Activated CD4-positive, alpha-beta memory T cell treated with anti-CD3 and anti-CD28 coated beads, Interleukin-2, amount 10 ng/mL, durations not matched to agents 7 days and 5 days (primary cell): ENCODE measurements at places on chromosomes 11 and 22. TPM values are rescaled to one million over a fixed set of nuclear protein-coding genes. Genes with fewer than 3 reads are reported as not detected.

- no peak overlapping the region for H3K4me3 ChIP-seq
- H3K4me1 ChIP-seq: peaks cover 69% of the 10 kb centered on the region
- H3K36me3 ChIP-seq: peaks cover 51% of the 10 kb centered on the region
- no peak for DNase-seq
Measured at GRCh38 chr11:48034926-48035871, 54.8 kb downstream of the PTPRJ start.

GRCh38 chr11:82756765-82757639 is 23.3 kb upstream of the FAM181B start:
- peaks cover 5% of the 10 kb centered on the region for H3K27me3 ChIP-seq
- no peak for DNase-seq
- H3K4me1 ChIP-seq: peaks cover 11% of the 10 kb centered on the region
- no peak overlapping the region for H3K27ac ChIP-seq
- H3K36me3 ChIP-seq: no peaks in the 10 kb centered on the region

Gene CTSW
- total RNA-seq: 75.9 TPM

GRCh38 chr11:10629411-10630002 is 61.0 kb upstream of the LYVE1 start:
- no peak for DNase-seq
- peaks cover 6% of the 10 kb centered on the region for H3K27me3 ChIP-seq
- no peak overlapping the region for H3K27ac ChIP-seq

- H3K27ac ChIP-seq: no peak overlapping the region
- no peaks in the 10 kb centered on the region for H3K4me1 ChIP-seq
- H3K36me3 ChIP-seq: no peaks in the 10 kb centered on the region
- no peaks in the 10 kb centered on the region for H3K27me3 ChIP-seq
- no peak overlapping the region for H3K4me3 ChIP-seq
Measured at GRCh38 chr11:73322382-73323306, 14.6 kb downstream of the ARHGEF17 start.

GRCh38 chr22:25334162-25334490 is 114.7 kb downstream of the CRYBB2 start:
- peak; percentile 74 for DNase-seq
- H3K36me3 ChIP-seq: no peaks in the 10 kb centered on the region
- no peak overlapping the region for H3K4me3 ChIP-seq
- no peaks in the 10 kb centered on the region for H3K27me3 ChIP-seq
- no peak overlapping the region for H3K27ac ChIP-seq

GRCh38 chr11:67053896-67054329 is 2.7 kb upstream of the RHOD start:
- H3K4me3 ChIP-seq: no peak overlapping the region
- H3K27ac ChIP-seq: no peak overlapping the region
- H3K36me3 ChIP-seq: no peaks in the 10 kb centered on the region

GRCh38 chr11:116035977-116036376 is 531.8 kb upstream of the CADM1 start:
- no peak overlapping the region for H3K27ac ChIP-seq
- no peaks in the 10 kb centered on the region for H3K36me3 ChIP-seq
- no peak overlapping the region for H3K4me3 ChIP-seq
- no peaks in the 10 kb centered on the region for H3K27me3 ChIP-seq
- DNase-seq: no peak

DNA sequence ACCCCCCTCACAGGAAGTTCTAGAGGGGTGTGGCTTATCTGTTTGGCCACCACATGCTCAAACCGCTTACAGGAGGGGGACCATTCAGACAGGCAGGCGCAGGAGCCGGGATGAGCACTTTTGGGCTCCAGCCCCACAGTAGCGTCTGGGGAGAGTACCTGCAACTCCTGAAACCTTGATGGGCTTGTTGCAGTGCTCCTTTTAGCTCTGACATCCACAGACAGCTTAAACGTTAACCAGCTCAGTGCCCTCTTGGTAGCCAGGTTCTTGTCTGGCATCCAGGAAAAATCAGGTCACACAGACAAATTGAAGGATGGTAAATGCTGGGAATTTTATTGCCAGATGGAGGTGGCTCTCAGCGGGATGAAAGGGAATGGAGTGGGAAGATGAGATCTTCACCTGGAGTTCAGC is 326.3 kb downstream of the ETS1 start:
- H3K4me3 ChIP-seq: no peak overlapping the region
- peaks cover 9% of the 10 kb centered on the region for H3K27me3 ChIP-seq
- no peak overlapping the region for H3K27ac ChIP-seq
- no peak for DNase-seq
- H3K36me3 ChIP-seq: no peaks in the 10 kb centered on the region
- no peaks in the 10 kb centered on the region for H3K4me1 ChIP-seq

Gene FBLN1
- total RNA-seq: not detected

DNA sequence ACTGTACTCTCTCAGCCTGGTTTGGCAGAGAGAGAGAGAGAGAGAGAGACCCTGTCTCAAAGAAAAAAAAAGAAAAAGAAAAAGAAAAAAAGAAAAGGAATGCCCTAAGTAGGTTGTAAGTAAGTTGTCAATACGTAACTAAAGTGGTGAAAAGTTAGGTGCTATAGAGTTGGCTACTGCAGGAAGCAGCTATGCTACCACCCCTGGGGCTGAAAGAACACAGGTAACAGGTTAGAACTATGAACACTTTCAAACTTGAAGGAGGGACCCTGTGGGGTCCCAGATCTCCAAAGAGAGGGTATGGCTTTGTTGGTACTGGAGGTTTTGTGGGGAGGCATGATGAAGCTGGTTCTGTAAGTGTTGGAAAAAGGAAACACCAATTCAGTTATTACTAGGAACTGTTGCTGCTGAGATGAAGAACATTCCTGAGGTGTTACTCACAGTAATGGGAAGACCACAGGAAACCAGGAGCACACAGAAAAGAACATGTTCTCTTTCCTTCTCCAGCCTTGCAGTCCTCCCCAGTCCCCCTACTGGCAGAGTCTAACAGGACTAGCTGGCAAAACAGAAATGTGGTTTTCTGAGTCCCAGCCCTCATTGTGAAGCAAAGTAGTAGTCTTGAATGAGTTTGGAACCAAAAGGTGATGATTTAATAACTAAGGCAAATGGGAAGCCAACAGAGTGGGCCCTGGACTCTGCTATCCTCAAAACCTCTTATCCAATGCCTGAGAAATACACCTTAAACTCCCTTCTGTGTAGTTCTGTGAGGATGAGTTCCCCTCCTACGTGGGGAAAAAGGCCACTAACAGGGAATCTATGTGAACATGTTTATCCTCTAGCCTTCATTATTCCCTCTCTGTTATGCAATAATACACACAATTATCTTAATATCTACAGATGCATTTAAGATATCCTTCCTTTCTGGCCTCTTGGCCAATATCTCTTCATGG is 427.0 kb upstream of the DDI1 start:
- H3K36me3 ChIP-seq: no peaks in the 10 kb centered on the region
- no peak overlapping the region for H3K27ac ChIP-seq
- peaks cover 7% of the 10 kb centered on the region for H3K27me3 ChIP-seq
- H3K4me1 ChIP-seq: no peaks in the 10 kb centered on the region

- H3K27ac ChIP-seq: no peak overlapping the region
- no peak for DNase-seq
- H3K4me3 ChIP-seq: no peak overlapping the region
- H3K4me1 ChIP-seq: no peaks in the 10 kb centered on the region
Measured at GRCh38 chr11:30489511-30489910, 96.6 kb downstream of the MPPED2 start.
